ENCODE measurements at places on chromosomes 5 and 9.

- DNase-seq, result no peak
Measured at GRCh38 chr9:98488571-98489312, 220.0 kb downstream of the GABBR2 start.

GRCh38 chr5:127400946-127401670, 110.5 kb downstream of the MEGF10 start:
- DNase-seq, result no peak

DNA sequence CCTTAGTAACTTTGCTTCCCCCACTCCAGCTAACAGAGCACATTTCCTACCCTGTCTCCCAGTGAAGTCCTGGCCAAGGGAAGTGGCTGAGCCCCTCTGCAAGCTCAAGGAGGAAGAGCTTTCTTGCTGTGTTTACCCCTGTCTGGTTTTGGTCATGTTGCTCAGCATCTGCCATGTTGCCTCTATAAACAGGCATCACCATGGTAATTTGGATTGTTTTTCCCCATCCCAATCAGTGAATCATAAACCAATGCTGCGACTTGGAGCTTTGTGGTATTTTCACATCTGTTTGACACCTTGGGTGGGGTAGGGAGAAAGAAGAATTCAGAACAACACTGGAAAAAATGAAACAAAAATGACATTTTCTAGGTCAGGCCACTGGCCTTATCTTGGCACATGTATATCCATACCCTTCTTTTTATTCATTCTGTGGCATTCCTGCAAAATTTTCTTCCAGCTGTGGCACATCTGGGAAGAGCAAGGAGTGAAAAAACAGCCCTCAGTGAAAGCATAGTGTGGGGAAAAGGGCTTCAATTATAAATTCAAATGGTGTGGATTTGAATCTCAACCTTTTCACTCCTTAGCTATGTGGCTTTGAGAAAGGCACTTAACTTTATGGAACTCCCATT, 42.5 kb downstream of the SLIT3 start:
- DNase-seq, result no peak

DNA sequence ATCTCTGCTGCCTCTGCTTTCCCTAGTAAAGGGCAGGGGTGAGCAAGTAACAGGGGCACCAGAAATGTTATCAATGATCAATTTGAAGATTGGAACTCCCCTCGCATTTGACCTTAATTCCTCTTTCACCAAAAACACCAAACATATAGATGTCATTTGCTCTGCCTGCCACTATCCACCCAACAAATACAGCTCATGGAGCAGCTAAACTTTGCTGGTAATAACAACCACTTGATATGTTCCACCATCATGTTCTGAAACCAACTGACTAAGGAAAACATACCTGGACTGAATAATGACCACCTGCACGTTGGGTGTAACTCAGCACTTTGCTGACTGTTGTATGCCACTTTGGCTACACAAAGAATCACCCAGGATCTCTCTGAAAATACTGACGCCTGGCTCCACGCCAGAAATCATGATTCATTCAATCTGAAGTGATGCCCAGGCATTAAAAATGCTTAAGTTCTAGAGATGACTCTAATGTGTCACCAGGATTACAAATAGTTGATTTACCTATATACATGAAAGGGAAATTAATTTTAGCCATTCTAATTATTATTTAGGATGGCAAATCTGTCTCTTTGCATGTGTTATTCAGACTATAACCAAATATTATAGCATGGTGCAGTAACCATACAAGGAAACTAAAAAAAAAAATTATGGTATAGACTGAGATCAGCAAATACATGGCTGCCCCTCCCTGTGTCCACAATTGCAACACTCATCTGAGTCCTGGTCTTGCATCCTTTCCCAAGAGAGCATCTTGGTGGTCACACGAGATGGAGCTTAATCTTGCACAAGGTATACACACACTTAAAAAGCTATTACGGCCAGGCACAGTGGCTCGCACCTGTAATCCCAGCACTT, 43.1 kb upstream of the TTC39B start:
- DNase-seq, result no peak

DNA sequence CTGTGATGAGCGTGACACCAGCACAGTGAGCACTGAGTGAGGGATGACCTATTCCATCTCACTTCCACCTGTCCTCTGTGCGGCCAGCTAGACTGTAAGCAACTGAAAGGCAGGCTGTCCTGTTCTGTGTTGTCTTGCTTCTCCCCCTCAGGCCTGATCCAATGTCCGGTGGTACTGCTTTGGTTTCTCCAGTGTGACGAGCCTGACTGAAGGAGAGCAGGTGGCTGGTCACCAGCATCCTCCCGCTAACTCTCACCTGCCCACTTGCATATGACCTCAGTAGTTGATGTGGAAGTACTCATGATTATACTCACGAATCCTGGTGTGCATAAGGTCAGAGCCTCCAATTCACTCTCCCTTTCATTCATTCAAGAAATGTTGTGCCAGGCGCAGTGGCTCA, 2.4 kb upstream of the SLC27A4 start:
- no peak for DNase-seq

DNA sequence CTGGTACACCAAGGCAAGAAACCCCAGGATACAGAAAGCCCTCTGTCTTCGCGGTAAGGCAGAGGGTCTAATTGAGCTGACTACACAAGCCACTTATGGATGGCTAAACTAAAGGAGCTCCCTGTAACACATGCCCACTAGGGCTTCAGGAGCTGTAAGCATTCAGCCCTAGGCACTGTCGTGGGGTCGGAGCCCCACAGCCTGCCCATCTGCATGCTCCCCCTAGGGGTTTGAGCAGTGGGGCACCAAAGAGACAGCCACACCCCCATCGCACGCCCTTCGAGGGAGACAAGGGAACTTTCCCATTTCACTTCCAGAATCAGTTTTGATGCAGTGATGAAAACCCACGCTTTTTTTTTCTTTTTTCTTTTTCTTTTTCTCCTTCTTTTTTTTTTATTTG, 11.0 kb upstream of the MTMR12 start:
- DNase-seq, result no peak

DNA sequence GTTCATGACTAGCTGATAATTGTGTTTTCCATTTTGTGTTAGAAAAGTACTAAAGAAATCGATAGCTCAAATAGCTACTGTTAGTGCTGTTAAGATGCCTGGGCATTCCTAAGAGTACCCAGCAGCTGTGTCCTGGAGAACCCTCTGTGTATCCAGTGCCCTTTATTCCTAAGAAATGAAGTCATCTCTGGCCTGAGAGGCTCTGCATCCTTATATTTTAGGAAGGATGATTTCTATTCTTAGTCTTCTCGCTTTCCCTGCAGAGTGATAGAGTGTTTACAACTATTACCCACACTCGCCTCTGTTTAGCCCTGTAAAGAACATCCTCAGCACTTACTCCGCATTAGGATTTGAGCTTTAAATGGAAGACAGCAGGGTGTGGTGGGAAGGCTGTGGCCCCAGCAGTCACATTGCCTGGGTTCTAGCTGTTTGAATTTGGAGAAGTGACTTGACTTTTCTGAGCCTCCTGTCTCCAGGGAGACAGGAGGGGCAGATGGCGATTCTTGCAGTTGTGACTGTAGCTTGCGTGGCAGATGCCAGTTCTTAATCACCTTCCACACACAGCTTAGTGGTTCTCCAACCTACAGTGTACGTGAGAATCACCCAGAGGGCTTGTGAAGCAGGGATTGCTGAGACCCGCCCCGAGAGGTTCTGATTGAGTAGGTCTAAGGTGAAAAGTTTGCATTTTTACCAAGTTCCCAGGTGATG, 177.2 kb upstream of the PITX1 start:
- no peak for DNase-seq

GRCh38 chr5:135990528-135991255, 35.9 kb upstream of the LECT2 start:
- DNase-seq, result no peak

- DNase-seq, result no peak
Measured at GRCh38 chr5:124481419-124481818, 265.0 kb downstream of the ZNF608 start.

- no peak for DNase-seq
Measured at GRCh38 chr9:119941091-119941490, 571.9 kb upstream of the BRINP1 start.

DNA sequence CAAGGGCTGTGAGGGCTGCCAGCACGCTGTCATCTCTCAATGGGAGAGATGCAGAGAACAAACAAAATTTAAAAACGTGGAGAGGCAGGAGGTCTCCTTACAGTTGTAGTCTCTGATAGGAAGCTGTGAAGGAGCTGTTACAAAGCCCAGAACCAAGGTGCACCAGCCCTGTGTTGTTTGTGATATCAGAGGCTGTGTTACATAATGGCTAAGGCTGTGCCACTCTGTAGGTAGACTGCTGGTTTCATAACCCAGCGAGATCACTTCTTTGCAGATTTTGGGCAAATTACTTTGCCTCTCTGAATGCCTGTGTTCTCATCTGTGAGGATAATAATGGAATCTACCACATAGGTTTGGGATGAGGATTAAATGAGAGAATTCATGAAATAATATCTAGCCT, 1480.7 kb upstream of the WWC1 start:
- DNase-seq, result no peak

GRCh38 chr5:86786955-86787354, 169.2 kb downstream of the COX7C start:
- no peak for DNase-seq

DNA sequence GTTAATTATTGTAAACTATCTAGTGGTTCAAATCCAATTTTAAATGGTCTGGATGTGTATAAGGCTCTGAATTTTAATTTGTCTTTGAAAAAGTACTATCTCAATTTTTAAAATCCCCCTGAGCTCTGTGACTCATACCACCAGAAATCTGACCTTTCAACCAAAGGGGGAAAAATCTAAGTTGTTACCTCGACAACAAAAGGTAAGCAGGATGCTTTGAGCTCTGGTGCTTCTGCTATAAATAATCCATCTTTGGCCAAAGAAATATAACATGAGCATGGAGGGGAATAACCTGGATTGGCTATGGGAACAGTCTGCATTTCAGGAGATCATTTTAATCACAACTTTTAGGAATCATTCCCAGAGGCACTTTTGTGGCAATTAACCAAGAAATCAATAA, 76.3 kb upstream of the PCSK1 start:
- DNase-seq, result no peak

DNA sequence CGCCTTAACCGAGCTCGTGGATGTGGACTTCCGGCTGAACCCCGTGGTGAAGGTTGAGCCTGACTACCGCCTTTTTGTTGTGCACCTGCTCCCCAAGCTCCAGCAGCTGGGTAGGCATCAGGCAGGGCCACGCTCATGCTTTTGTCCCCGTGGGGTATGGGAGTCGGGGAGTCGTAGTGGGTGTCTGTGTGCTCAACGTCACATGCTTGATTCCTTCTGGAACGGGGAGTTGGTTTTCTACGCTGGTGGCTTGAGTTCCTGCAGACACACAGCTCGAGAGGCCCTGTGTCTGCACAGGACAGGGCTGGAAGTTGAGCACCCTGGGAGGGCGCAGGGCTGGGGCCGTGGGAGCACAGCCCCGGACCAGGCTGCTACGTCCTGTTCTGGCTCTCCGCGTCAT, 8.0 kb downstream of the CEP72 start:
- no peak for DNase-seq

- DNase-seq, result no peak
Measured at GRCh38 chr5:93875693-93876092, 134.3 kb upstream of the POU5F2 start.

DNA sequence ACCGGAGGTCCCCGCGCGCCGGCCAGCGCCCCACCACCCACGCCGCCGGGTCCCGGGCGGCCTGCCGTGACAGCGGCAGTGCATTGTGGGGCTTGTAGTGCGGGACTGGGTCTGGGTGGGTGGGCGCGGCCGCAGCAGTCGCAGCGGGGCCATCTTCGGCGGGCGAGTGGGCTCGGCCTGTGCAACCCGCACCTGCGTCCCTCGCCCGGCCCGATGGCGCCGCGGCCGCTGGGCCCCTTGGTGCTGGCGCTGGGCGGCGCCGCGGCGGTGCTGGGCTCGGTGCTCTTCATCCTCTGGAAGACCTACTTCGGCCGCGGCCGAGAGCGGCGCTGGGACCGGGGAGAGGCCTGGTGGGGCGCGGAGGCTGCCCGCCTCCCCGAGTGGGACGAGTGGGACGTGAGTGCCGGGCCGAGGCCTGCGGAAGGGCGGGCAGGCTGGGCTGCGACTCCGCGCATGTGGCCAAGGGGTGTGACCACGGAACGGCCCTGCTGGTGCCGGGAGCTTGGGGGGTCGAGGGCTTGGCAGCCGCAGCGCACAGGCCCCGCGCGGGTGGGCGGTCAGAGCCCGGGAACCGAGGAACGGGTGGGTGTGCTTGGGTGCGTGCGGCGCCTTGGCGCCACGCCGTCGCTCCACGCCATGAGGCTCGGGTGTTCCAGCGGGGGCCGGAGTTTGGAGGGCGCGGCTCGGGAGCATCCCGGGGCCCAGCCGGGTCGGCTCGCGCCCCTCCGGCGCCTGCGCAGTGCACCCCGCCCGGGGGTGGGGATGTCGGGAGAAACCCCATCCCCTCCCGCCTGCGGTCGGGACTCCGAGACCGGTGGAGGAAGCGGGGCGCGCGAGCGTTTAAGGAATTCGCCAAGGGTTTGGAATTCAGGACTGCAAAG, at the start of gene ARL10:
TSS of gene ARL10 (plus strand) at position 137 of the 881 bp plus-strand sequence. CDS start at position 214, 77 bp downstream.
- no peak for DNase-seq

DNA sequence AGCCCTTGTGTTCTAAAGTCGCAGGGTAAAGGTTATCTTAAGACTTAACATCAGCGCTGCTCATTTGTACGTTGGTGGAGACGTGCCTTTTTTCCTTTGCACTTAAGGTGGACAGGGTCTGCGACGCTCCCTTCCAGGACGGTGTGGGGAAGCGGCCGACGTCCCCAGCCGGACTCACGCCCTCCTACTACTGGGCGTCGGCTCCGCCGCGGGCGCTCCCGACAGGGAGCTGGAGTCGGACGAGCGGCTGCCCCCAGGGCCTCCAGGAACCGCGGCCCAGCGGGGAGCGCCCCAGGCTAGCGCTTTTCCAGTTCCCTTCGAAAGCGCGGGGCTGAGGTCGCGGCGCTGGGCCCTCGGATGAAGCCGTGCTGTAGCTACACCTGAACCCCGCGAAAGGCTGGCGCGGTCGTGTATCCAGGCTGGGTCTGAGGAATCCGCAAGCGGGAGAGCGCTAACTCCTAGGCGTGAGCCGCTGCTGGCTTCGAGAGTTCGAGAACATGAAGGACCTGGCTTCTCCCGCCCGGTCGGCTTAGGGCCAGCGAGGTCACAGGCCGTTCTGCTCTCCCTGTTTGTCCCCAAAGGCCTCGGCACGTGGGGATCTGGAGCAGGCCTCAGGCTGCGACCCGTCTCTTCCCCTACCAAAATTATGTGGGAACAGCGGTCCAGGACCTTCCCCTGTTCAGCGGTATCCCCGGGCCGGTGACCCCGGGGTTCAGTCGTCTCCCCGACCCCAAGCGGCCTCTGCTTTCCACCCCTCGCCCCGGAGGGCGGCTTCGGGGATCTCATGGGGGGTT, 3.8 kb upstream of the DMRT3 start:
- no peak for DNase-seq

GRCh38 chr5:32309761-32310160, 3.0 kb downstream of the MTMR12 start:
- no peak for DNase-seq

GRCh38 chr9:15295761-15296405, 11.1 kb downstream of the TTC39B start:
- no peak for DNase-seq

- no peak for DNase-seq
Measured at GRCh38 chr5:20556115-20556763, 568.2 kb upstream of the CDH18 start.

DNA sequence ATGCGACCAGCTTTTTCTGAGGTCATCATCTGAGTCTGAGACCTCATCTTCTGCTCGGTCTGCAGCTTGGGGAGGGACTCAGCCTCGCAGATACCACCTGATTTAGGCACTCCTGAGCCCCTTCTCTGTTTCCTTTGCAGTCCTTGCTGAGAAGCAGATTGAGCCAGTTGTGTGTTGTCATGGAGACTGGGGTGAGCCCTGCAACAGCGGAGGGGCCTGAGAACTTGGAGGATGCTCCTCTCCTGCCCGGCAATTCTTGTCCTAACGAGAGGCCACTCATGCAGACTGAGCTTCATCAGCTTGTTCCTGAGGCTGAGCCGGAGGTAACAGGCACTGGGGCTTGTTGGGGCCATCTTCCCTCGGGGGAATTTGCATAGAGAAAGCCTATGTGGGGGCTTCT, 19.2 kb downstream of the TEX53 start:
- DNase-seq, result no peak

Measured in NCI-H187 (cell line).